Peyer's patch (tissue), 4 donors: ENCODE measurements at places on chromosomes 2 and 18. TPM values are rescaled to one million over a fixed set of nuclear protein-coding genes. Genes with fewer than 3 reads are reported as not detected.

DNA sequence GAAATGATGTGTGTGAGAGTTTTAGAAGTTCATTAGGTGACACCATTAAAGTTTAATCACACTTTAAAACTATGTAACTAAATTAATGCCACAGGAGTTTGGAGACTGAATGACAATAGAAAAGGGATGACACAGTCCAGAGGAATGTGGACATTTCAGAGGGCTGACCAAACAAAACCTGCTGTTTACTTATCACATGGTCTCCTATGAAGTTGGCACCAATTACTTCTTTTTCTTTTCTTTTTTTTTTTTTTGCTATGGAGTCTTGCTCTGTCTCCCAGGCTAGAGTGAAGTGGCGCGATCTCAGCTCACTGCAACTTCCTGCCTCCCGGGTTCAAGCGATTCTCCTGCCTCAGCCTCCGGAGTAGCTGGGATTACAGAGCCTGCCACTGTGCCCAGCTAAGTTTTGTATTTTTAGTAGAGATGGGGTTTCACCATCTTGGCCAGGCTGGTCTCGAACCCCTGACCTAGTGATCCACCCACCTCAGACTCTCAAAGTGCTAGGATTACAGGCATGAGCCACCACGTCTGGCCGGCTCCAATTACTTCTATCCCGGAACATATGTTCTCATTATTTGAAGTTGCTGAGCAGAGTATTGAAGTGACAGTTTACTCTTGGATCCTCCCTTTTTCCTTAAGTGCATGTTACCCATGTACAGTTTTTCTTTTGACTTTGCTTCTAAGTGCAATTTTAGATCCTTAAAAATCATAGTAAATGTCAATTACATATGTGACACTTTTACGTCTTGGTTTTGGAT, 4.3 kb downstream of the AGPS start:
- DNase-seq: no peak

GRCh38 chr18:58249712-58250111, 205.7 kb downstream of the NEDD4L start:
- no peak for DNase-seq

- peak; percentile 41 for DNase-seq
Measured at GRCh38 chr2:105329197-105329554, 359 bp downstream of the TGFBRAP1 start.

GRCh38 chr2:188682838-188683237, 291.3 kb upstream of the COL3A1 start:
- no peak for DNase-seq

GRCh38 chr18:12246849-12247808, 7.0 kb upstream of the CIDEA start:
- DNase-seq: no peak

- DNase-seq: no peak
Measured at GRCh38 chr2:590214-591175, 86.7 kb downstream of the TMEM18 start.

DNA sequence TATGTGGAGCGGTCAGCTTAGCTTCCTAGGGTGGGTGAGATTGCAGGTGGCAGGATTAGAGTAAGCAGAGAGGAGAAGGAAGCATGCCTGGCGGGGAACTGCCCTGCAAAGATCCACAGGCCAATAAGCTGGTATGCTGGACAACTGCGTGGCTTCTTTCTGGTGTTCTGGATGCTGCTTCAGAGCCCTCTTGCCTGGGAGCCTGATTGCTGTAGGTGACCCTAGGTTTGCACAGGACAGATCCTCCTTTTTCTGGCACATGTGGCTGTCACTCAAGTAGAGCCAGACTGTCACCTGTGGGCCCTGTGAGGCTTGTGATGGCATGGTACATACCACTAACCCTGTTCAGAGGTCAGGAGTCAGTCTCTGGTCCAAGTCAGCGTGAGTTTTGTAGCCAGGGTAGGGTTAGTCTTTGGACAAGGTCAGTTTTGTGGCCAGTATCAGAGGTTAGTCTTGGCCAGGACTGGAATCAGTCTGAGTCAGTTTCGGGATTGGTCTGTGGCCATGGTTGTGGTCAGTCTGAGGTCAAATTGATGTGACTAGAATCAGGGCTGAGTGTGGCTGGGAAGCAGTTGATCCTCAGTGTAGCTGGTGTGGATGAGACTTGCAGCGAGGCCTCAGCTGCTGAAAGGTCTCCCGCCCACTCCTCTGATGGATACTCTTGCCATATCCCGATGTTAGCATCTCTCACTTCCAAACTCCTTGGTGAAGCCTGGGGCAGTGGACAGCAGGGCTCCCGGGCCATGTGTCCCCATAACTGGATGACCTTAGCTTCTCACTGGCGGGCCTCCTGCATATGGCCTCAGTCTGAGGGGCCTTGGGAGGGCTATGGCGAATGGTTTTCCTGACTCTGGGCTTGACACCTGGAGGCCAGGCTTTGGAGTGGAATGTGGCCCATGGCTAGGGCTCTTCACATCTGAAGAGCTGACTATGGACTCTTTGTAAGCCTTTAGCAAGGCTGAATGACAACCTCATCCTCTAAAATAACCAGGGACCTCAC, 260.5 kb downstream of the DYSF start:
- DNase-seq: no peak

GRCh38 chr2:2546046-2546445, 215.0 kb upstream of the MYT1L start:
- DNase-seq: no peak

ICOS gene
- not detected for total RNA-seq

VAMP8 gene
- 75.1 TPM for total RNA-seq

TLX2 gene
- 1.7 TPM for total RNA-seq
